ENCODE measurements at places on chromosomes 12 and 14.
A peak's percentile ranks its signal among the peaks of the same experiment; 100 is the strongest.

DNA sequence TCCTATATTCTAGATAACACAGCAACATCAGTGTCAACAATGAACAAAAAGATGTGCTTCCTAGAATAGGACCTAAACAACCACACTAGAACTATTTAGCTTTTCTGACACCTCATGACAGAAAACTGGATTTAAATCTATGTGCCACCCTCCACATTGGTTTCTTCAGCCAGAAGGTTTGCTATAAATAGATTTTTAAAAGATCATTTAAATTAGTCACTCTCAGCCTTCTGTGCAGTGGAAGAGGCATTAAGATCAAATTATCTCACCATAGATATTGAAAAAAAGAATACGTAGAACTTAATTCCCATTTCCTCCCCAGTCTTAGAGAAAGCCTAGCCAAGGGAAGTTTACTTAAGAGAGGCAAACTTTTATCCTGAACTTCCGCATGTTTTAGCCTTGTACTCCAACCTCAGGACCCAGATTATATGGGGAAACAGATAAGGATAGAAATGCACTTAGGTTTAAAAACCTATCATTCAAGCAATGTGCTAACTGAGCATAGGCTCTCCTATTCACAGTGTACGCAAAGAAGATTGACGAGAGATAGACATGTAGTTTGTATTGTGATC is 59.6 kb downstream of the NELL2 start:
- no peak for DNase-seq

DNA sequence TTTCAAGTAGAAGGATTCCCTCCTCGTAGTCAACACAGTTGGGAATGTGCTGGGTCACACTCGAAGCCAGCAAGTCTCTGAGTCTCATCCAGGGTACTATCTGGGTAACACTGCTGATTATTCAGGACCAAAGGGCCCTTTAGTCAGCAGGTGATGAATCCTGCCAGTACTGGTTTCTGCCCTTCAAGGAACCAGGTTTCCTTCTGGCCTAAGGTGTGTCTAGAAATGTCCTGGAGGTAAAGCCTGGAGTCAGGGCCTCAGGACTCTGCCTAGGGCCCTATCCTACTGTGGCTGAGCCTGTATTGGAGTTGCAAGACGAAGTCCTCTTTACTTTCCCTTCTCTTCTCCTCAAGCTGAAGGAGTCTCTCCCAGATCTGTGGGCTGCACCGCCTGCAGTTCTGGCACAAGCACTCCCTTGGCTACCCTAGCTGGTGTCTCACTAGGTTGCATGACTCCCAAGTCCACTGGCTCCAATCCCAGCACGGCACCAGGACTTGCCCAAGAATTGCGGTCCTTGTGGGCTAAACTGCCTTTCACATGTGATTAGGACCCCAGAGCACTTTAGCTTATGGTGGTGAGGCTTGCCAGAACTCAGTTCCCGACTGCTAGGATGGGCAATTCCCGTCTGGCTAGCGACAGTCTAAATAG is 193.7 kb upstream of the PDE3A start:
- DNase-seq, result no peak

DNA sequence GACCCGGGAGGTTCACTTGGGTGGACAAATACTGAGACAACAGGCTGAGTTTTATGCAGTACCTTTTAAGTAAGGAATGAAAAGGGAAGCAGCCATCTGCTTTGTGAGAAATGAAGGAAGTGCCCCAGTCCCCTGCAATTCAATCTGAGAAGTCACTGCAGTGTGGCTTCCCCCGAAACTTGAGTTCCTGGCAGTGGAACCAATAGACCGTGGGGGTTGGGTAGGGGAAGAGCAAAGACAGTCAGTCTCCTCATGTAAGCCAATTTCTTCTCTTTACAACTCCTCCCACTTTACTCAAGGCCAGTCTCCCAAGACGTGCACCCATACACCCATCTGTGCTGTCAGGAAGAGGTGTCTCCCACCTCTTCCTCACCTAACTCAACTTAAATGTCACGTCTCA is 206.5 kb downstream of the BCAT1 start:
- DNase-seq, result peak; percentile 80

- DNase-seq, result no peak
Measured at GRCh38 chr12:105993766-105994555, 144.8 kb downstream of the NUAK1 start.

GRCh38 chr14:85625925-85626585 is 96.1 kb downstream of the FLRT2 start:
- no peak for DNase-seq

- DNase-seq, result peak; percentile 57
Measured at GRCh38 chr14:72513965-72514659, 379.8 kb downstream of the DPF3 start.

DNA sequence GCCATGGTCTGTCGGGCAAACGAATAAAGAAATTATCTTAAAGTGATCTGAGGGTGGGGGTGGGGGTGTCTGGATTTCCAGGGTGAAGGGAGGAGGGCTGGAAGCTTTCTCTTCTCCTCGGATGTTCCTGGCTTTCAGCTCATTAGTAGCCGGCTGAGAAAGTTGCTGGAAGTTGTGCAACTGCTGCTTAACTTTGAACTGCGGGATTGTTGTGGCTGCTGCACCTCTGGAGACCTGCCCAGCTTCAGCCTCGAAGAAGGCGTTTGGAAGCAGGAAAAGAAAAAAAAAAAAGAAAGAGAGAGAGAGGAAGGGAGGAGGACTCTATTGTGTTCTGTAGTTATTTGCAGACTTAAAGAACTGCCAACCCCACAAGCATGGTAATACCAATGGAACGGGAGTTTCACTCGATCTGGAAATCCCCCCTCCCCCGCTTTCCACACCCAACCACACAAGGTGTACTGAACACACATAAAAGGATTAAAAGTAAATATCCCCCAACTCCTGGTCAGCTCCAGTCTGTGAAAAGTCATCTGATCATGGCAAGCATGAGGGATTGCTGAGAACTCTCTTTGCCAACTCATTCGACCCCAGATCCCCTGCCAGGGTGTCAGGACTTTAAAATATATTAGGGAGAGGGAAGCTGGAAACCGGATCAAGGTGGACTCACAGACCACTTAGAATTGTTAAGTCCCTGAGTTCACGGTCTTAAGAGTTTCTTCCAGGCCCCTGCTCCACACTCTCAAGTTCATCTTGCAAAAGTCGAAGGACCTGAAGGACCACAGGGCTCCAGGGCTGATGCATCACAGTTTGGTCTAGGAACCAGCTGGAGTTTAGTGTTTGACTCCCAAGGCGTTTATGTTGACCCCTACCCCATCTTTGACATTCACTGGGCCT is at the start of gene RASSF9:
Gene RASSF9 (minus strand): TSS at position 213 of the 894 bp plus-strand sequence. CDS start 208 bp downstream, at position 5.
- no peak for DNase-seq

DNA sequence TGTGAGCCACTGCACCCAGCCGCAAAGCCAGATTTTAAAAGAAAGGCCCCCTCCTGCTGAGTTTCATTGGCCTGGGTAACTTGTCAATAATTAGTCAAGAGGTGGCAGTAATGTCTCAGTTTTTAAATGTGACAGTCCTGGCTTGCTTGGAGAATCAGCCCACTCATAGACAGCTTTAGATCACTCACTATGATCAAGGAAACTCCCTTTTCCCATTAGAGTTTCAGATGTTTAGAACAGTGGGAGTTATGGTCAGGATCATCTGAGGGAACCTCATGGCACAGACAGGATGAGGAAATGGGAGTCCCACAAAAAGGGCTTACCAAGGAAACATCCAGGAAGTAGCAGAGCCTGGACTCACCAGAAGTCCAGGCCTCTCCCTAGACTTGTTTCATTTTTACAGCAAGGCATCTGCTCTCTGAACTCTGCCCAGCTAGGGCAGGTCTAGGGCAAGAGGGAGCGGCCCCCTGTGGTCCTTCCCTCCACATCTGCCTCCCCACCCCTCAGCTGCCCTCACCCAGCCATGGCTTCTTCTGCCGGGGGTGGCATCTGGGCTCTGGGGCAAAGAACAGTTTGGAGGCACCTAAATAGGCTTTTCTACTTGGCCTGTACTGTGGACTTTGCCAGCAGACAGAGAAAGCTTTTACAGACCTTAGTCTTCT is 11.2 kb downstream of the BCL2L14 start:
- DNase-seq, result peak; percentile 15

GRCh38 chr12:72790273-72790672 is 518.1 kb downstream of the TRHDE start:
- DNase-seq, result no peak

- DNase-seq, result no peak
Measured at GRCh38 chr12:124940393-124941169, 26.1 kb upstream of the UBC start.

- DNase-seq, result no peak
Measured at GRCh38 chr14:55146425-55146824, 17.4 kb downstream of the LGALS3 start.

- no peak for DNase-seq
Measured at GRCh38 chr14:100120522-100121269, 38.7 kb downstream of the DEGS2 start.

DNA sequence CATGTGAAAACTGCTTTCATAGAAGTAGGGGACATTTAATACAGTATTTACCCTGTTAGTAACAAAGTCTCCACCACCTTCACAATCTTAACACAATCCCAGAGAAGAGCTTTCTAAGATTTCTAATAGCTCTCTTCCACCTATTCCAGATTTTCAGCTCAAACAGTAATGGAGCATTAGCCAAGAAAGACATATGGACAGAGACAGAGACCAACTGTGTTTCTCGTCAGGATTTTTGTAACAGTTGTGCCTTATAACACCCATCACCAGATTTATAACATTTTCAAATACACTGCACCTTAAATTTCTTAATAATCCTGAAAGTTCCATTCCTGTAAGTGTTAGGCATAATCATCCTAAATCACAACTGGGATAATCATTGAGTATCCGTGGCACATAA is 321.2 kb upstream of the TMTC1 start:
- DNase-seq, result no peak

GRCh38 chr12:51997136-51997535 is 9.6 kb upstream of the TAMALIN start:
- DNase-seq, result no peak

GRCh38 chr12:104410786-104411185 is 46.0 kb upstream of the CHST11 start:
- no peak for DNase-seq

DNA sequence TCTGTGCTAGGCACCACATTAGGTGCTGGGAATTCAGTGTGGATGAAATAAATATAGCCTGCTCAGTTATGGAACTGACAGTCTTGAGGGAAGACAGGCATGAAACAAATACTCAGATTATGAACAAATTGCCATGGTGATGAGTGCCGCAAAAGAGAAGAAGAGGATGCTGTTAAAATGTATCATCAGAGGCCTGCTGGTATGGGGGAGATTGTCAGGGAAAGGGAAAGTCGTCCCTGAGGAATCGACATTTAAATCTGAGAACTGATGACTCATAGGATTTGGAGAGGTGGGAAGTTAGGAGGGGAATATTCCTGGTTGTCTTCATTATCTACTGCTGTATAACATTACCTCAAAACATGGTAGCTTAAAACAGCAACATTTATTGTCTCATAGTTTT is 42.0 kb downstream of the PPP1R36 start:
- no peak for DNase-seq

GRCh38 chr12:22271023-22271422 is 63.5 kb downstream of the ST8SIA1 start:
- DNase-seq, result no peak

- no peak for DNase-seq
Measured at GRCh38 chr12:48982397-48983080, 4.4 kb downstream of the WNT1 start.

GRCh38 chr14:103830511-103831270 is 16.7 kb downstream of the PPP1R13B start:
- DNase-seq, result no peak

GRCh38 chr12:12003609-12004008 is 67.1 kb upstream of the BCL2L14 start:
- no peak for DNase-seq

- DNase-seq, result no peak
Measured at GRCh38 chr14:100332071-100332639, 9.0 kb downstream of the SLC25A47 start.

DNA sequence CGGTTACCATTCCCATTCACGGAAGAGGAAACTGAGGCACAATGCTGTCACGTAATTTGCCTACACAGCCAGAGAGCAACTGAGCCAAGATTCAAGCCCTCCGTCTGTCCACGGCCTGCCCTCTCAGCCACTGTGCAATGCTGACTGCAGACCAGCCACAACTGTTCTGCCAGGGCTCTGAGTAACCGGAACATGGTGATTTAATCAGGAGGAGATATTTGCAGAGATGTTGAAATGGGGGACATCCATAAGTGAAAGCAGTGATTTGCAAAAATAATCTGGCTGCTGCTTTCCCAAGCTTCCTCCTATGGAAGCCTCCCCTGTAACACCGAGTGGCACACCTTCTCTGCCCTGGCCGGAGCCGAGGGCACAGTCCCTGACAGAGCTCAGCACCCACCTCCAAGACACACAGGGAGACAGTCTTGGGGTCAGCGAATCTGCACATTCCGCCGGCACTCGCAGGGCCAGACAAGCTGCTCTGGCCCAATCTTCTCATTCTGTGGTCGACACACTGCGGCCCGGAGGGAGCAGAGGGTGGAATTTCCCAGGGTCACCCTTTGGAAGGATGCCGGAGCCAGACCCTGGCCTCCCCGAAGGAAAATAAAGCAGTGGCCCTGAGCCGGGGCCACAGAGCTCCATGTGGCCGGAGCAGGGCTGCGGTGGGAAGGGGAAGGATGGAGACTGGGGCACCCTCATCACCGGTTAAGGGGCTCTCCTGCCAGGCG is 158.2 kb upstream of the DIO3 start:
- no peak for DNase-seq

- DNase-seq, result no peak
Measured at GRCh38 chr14:98218218-98218617, 1053.8 kb downstream of the BCL11B start.

GRCh38 chr14:56805992-56806727 is 4.1 kb downstream of the OTX2 start:
- no peak for DNase-seq

DNA sequence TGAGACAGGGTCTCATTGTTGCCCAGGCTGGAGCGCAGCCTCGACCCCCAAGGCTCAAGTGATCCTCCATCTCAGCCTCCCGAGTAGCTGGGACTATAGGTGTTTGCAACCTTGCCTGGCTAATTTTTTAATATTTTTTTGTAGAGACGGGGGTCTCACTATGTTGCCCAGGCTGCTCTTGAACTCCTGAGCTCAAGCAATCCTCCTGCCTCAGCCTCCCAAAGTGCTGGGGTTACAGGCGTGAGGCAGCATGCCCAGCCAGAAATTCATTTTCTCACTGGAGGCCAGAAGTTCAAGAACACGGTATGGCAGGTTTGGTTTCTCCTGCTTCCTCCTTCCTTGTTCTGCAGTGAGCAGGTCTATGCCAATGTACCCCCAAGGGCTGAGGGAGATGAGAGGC is 3.7 kb downstream of the RNASE1 start:
- DNase-seq, result no peak

GRCh38 chr14:72525087-72525915 is 368.6 kb downstream of the DPF3 start:
- DNase-seq, result no peak

GRCh38 chr12:116928504-116928903 is 17.8 kb downstream of the FBXW8 start:
- no peak for DNase-seq
